Activated CD4-positive, alpha-beta memory T cell treated with anti-CD3 and anti-CD28 coated beads, Interleukin-2, amount 10 ng/mL, durations not matched to agents 7 days and 5 days (primary cell): ENCODE measurements at places on chromosomes 13 and 19. TPM values are rescaled to one million over a fixed set of nuclear protein-coding genes. Genes with fewer than 3 reads are reported as not detected.
A peak's percentile ranks its signal among the peaks of the same experiment; 100 is the strongest.

Gene DOCK6
- 0.68 TPM for total RNA-seq

GRCh38 chr19:39679056-39679790 is 23.5 kb downstream of the LGALS16 start:
- DNase-seq: peak; percentile 53

DNA sequence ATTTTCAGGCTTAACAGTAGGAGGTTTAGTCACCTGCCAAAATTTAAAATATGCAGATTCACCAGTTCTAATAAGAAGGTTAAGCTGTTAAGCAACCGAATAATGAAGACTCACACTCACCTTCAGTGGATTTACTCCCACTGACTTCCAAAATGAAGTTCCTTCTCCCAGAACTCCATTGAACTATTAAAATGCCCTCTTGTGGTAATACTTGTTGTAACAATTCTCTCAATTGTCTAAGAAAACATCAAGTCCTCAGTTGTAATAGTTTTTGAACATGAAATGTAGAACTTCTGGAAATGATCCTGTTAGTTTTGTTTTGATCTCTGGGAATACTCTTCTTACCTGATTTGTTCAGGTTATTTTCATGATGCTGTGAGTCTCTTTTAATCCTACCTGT is 522.0 kb upstream of the ATXN8OS start:
- no peak for DNase-seq

DNA sequence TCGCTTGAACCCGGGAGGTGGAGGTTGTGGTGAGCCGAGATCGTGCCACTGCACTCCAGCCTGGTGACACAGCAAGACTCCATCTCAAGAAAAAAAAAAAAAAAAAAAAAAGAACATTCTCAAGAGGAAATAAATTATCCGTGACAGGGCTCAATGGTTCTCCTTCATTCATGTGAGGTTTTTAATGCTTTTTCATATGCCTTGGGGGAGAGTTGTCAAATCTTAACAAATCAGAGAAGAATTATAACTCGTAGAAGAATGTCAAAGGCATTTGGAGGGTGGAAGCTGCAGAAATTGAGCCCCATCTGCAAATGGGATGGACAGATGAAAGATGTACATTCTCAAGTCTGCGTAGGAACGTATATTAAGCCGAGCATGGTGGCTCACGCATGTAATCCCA is 34.9 kb upstream of the HOMER3 start:
- no peak for DNase-seq

- DNase-seq: no peak
Observed at GRCh38 chr13:112247471-112248405, 128.4 kb upstream of the SPACA7 start.

DNA sequence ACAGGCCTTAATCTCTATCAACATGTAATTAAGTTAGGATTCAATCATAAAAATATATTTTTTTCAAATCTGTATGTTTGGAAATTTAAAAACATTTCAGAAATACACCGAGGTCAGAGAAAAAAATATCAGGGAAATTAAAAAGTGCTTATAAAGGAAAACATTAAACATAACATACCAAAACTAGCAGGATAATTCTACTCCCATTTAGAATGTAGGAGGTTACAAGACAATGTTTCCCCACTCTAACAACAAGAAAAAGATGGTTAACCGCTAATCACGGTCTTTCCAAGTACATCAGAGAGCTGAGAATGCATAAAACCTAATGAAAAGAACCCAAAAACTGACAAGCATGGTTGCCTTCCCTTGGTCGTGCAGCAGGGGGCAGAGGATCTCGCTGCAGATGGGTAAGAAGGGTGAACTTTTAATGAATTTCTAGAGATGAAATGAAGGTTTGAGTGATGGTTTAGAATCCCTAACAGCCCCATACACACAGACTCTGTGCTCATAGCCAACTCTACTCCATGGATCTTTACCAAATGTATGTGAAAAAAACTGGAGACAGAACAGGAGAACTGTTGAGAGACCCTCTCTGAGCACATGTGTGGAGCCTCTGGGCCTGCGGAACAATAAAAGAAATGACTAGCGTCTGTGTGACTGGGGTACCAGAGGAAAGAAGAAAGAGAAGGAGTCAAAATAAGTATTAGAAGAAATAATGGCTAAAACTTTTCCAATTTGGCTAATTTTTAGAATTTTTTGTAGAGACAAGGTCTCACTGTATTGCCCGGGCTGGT is 51.3 kb upstream of the LSM14A start:
- DNase-seq: peak; percentile 64

Gene ZNF534
- not detected for total RNA-seq

Gene UCHL3
- 32.6 TPM for total RNA-seq

Gene NLRP5
- not detected for total RNA-seq

Gene NKPD1
- total RNA-seq: 0.10 TPM

Gene MUC16
- under 0.01 TPM for total RNA-seq

Gene CABP5
- not detected for total RNA-seq

Gene ZNF700
- 19.1 TPM for total RNA-seq

Gene ZFP14
- total RNA-seq: 5.4 TPM

DNA sequence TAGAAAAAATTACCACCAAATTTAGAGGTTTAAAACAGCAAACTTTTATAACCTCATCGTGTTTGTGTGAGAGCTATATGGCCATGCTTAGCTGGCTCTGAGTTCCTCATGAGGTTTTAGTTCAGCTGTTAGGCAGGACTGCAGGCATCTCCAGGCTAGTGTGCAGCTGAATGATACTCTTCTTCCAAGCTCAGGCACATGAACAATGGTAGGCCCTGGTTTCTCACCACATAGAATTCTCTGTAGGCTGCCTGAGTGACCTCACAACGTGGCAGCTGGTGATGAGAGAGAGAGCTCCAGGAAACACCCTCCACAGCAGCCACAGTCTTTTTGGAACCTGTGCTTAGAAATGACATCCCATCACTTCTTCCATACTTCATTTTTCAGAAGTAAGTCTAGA is 540.6 kb upstream of the MIR17HG start:
- no peak for DNase-seq

Gene AMH
- 4.6 TPM for total RNA-seq

DNA sequence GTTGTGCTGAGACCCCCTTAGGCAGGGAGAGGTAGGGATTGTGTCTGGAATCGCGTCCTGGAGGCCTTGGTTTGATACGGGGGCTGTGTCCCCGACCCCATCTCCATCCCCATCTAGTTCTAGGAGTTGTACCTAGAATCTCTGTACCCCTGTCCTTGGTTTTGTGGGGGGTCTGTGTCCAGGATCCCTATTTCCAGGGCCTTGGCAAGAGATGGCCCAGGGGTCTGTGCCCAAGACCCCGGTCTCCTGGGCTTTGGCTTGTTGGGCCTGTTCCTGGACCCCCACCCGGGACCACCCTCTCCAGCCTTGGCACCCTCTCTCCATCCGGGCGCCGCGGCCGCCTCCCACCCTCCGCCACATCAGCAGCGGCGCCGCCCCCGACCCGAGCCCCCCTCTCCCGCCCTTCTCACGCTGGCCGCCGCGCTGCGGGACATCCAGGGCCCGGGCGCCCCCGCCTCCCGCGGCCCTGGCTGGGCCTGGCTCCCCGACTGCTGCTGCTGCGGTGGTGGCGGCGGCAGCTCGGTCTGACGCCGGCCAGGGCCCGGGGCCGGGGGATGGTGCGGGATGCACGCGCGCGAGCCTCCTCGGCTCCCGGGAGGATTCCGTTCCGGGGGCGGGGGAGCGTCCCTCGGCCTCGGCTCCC is at the start of gene NUMBL:
NUMBL (minus strand) TSS at position 602 of the 643 bp plus-strand sequence; CDS start at position 434, 168 bp downstream.
- no peak for DNase-seq

DNA sequence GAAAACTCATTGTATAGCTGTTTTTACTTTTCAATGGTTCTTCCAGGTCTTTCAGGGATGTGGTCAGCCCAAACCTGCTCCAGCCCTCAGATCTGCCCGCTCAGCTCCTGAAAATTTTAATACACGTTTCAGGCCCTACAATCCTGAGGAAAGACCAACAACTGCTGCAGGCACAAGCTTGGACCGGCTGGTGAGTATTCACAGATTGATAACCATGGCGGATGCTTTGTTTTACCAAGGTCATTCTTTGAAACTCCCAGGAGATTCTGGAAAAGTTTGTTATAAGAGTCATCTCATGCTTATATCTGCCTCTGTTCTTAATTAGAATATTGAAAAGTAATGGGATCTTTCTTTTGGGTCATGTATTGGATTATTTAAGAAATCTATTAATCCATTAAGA is 173.5 kb downstream of the DCT start:
- DNase-seq: no peak

DNA sequence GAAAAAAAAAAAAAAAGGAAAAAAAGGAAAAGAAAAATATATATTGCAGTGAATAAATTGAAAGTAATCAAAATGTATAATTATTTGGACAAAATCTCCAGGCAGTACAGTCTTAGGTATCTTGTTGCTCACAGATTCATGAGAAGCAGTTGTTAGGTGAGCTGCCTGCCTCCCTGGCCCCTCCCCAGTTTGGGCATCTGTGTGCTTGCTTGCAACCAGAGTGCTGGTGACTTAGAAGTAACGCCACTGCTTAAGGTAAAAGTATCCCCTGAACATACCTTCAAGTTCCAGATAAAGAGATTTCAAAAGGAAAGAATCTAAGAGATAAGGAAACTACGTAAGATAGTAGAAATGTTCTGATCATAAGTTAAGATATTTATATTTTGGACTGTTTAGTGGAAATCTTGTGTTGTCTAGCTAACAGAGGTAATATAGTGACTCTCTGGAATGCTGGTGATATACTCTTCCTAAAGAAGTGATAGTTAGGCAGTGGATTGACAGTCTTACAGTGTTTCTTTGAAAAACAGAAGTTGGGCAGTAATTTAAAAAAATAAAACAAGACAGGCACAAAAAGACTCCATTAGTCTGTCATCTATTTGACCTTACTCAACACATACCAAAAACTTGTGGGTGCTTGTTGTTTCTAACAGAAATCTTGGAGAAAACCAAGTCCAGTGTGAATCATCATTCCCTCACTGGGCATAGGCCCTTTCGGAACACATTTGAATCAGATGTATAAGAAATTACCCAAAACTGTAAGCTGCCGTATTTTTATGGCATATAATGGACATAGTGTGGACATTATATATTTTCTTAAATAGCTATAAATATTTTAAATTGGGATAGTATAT is 38.3 kb upstream of the KCTD4 start:
- DNase-seq: no peak

Gene CYP4F22
- 1.4 TPM for total RNA-seq

- DNase-seq: no peak
Observed at GRCh38 chr19:53944416-53944815, 18.3 kb upstream of the CACNG8 start.

DNA sequence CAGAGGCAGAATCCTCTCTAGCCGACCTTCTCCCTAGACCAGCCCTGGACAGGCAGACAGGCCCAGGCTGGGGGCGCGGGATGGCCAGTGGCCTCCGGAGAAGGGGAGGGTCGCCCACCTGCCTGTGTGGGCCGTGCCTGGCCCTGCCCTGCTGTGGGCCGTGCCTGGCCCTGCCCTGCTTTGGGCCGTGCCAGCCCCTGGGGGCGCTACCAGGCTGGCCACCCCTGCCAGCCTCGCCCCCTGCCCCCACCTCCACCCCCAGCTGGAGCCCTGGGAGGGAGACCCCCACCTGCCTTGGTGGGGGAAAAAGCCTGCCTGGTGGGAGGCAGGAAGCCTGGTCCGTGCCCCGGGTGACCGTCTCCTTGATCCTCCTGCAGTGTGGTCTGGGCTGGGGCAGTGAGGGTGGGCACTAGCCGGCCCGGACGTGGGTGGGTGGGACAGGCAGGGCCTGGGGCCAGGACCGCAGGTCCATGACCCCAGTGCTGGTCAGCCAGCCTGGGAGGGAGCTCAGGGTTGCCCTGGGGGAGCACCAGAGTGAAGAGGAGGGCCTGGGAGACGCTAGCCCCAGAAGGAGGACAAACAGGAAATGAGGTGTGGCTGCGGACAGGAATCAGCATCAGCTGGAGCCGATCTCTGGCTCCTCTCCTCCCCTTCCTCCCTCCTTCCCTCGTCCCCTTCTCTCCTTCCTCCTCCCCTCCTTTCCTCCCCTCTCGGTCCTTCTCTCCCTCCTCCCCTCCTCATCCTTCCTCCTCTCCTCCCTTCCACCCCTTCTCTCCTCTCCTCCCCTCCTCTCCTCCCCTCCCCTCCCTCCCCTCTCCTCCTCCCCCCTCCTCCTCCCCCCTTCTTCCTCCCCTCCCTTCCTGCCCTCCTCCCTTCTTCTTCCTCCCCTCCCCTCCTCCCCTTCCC is 5.1 kb upstream of the MKNK2 start:
- DNase-seq: peak; percentile 59

DNA sequence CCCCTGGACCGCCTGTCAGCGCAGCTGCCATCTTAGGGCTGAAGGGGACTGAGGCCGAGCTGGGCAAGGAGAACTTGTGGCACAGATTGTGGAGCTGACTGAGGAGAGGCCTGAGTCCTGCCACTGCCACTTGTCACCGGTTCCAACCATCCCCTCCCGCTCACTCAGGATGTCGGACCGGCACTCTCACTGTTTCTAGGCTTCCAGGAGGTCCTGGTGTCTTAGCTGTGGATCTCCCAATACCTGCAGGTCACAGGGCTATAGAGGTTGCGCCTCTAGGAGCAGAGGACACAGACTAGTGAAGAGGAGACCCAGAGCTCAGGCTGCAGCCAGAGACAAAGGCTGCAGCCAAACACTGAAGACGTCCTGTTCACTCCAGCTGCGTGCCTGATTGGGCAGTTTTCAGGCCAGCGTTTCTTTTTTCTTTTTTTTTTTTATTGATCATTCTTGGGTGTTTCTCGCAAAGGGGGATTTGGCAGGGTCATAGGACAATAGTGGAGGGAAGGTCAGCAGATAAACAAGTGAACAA is 15.3 kb upstream of the ZNF486 start:
- DNase-seq: no peak

GRCh38 chr13:102593466-102593865 is 3.3 kb upstream of the TPP2 start:
- no peak for DNase-seq

Gene CBLC
- total RNA-seq: not detected

DNA sequence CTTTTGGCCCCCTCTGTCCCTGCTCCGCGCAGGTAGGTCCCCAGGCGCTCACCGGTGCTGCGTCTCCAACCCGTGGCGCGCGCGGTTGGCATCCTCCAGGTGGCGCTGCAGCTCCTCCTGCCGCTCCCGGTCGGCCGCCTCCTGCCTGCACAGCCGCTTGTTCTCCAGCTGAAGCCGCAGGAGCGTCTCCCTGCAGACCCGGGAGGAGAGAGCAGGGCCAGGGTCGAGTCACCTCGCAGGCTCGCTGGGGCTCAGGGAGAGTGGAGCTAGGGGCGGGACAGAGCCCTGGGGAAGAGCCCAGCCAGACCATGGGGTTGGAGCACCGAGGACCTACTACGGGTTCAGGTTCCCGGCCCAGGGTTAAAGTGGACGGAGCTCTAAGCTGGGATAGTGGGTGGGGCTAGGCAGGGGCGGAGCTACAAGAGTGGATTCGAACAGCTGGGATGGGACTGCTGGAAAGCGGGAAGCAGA is 9.3 kb downstream of the HOOK2 start:
- peak; percentile 86 for DNase-seq

GRCh38 chr13:36915106-36915505 is 4.9 kb downstream of the SMAD9 start:
- DNase-seq: no peak

Gene EDNRB
- not detected for total RNA-seq

Gene IGFL3
- not detected for total RNA-seq

Gene COL4A2
- not detected for total RNA-seq

GRCh38 chr13:112182846-112183531 is 116.0 kb downstream of the SOX1 start:
- DNase-seq: no peak

- no peak for DNase-seq
Observed at GRCh38 chr13:65929436-65929835, 1300.7 kb downstream of the PCDH9 start.
